ENCODE measurements at places on chromosomes 12 and 14. TPM values are rescaled to one million over a fixed set of nuclear protein-coding genes. Genes with fewer than 3 reads are reported as not detected.

Gene SCN8A
- total RNA-seq: 0.19 TPM

Gene NGB
- total RNA-seq: not detected

Gene TAS2R10
- total RNA-seq: not detected

Gene SPTB
- 84.4 TPM for total RNA-seq

Gene KRT6C
- not detected for total RNA-seq

Gene CBLN3
- total RNA-seq: 0.48 TPM

Gene TDP1
- total RNA-seq: 2.8 TPM

Gene TGFB3
- total RNA-seq: 99.1 TPM

Gene GPR65
- total RNA-seq: 1.3 TPM

Gene PGAM5
- total RNA-seq: 12.8 TPM

Gene SRSF9
- total RNA-seq: 18.7 TPM

Gene NID2
- total RNA-seq: 41.2 TPM

Gene TAS2R13
- 0.63 TPM for total RNA-seq

Gene LRFN5
- 0.39 TPM for total RNA-seq

Gene PRPH
- total RNA-seq: 0.75 TPM

Gene EIF2S3B
- total RNA-seq: not detected

Gene ANKS1B
- total RNA-seq: 2.4 TPM

Gene IL22
- total RNA-seq: not detected

Gene PTPRO
- total RNA-seq: 2.9 TPM

Gene AKAP6
- 117 TPM for total RNA-seq

Gene PEX5
- total RNA-seq: 25.0 TPM

Gene CACNA2D4
- total RNA-seq: 1.6 TPM

Gene RND1
- 0.70 TPM for total RNA-seq

Gene TRPV4
- 0.59 TPM for total RNA-seq

Gene HOXC12
- not detected for total RNA-seq

Gene GPR68
- 0.55 TPM for total RNA-seq

Gene ADAMTS20
- not detected for total RNA-seq

Gene MTERF2
- 26.8 TPM for total RNA-seq

Gene DIO2
- 0.28 TPM for total RNA-seq

Gene NOXRED1
- total RNA-seq: not detected

Gene PRKD1
- 4.3 TPM for total RNA-seq

Gene SRRM4
- 0.08 TPM for total RNA-seq

Gene P2RX2
- not detected for total RNA-seq

Gene LMNTD1
- total RNA-seq: 1.0 TPM

Gene GLS2
- total RNA-seq: 0.96 TPM

Gene ZBTB42
- 9.0 TPM for total RNA-seq

Gene PCNX4
- total RNA-seq: 65.0 TPM

Gene NPFF
- not detected for total RNA-seq

Gene RNASE7
- not detected for total RNA-seq

Gene ERP27
- total RNA-seq: 0.70 TPM

Gene LHX5
- not detected for total RNA-seq

Gene AICDA
- not detected for total RNA-seq

Gene C14orf39
- not detected for total RNA-seq

Gene KRT71
- not detected for total RNA-seq

Gene HOXC5
- 0.33 TPM for total RNA-seq

Gene LRRC43
- total RNA-seq: 1.8 TPM

Gene NANOG
- not detected for total RNA-seq

All from right atrium auricular region (tissue), 2 donors.